ENCODE measurements at places on chromosomes 4 and X.

GRCh38 chr4:38752372-38752940, 30.3 kb downstream of the TLR10 start:
- no peak for DNase-seq

- no peak for DNase-seq
Measured at GRCh38 chr4:144732584-144733428, 86.8 kb downstream of the HHIP start.

- DNase-seq = no peak
Measured at GRCh38 chr4:53963781-53964180, 100.6 kb downstream of the CHIC2 start.

DNA sequence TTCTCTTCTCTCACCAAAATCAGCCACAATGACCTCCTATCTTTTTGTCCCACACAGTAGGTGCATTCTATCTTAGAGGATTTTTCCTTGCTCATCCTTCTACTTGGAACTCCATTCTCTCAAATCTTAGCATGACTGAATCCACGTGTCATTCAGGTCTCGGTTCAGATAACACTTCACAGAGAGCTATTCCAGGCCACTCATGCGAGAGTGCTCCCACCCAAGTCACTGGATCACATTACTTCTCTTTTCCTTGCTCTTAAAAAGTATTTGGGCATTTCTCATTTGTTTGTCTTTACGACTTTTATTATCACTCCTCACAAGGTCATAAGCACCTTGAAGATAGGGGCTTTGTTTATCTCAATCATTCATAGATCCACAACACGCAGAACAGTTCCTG, 647.5 kb upstream of the TENM3 start:
- no peak for DNase-seq

GRCh38 chr4:102180046-102180445, 165.2 kb downstream of the SLC39A8 start:
- DNase-seq = no peak
